G401 (cell line): ENCODE measurements at places on chromosomes 2 and 18. TPM values are rescaled to one million over a fixed set of nuclear protein-coding genes. Genes with fewer than 3 reads are reported as not detected.

GRCh38 chr2:230318190-230319121 lies 8.5 kb upstream of the SP140L start:
- DNase-seq = no peak

DNA sequence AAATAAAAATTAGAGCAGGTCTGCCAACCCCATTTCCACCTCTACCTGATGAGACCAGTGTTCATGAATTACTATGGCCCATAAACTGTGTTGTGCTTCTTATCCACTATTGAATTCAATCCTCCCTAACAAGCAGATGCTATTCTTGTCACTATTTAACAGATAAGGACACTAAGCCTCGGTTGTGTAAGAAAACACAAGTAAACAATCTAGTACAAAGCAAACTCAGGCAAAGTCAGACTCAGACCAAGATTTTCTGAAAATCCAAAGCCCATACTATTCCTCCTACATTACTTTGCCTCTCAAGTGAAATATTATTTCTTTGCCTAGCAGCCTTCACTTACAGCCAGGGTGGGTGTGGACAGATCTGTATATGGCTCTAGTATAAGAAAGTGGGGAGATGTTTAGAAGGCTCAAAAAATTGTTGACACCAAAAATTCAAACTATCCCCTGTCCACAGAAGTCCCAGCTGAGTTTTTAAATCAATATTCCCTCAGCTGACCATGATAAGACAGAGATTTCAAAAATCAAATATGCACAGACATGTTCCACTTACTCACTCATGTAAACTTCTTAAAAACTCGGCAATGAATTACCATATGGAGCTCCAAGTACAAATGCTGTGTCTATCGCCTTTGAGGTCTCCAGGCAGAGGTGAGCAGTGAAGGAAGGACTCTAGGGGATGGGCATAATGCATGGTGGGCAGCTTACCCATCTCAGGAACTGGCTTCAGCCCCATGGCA lies 16.0 kb upstream of the TTR start:
- no peak for DNase-seq

- DNase-seq = no peak
Observed at GRCh38 chr18:22975508-22975907, 42.4 kb downstream of the RBBP8 start.

- no peak for DNase-seq
Observed at GRCh38 chr18:49921318-49921985, 108.1 kb upstream of the ACAA2 start.

DNA sequence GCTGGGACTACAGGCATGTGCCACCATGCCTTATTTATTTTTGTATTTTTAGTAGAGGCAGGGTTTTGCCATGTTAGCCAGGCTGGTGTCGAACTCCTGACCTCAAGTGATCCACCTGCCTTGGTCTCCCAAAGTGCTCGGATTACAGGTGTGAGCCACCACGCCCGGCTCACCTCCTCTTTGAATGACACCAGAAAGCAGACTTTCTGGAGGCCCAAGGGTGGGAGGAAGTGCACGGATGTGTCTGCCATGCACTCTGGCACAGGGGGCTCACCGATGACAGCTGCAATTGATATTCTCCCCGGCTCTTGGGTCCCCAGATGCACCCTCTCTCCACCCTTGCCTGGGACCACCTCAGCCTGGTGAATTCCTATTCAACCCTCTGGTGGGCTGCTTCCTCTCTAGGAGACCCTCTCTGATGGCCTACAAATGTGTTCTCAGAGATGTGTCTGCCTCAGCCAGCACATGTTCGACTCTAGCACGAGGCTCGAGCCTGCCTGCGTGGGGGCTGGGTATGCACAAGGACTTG lies 87.3 kb downstream of the SEPTIN10 start:
- no peak for DNase-seq

Gene GAL3ST2
- total RNA-seq = not detected in 2 replicates

DNA sequence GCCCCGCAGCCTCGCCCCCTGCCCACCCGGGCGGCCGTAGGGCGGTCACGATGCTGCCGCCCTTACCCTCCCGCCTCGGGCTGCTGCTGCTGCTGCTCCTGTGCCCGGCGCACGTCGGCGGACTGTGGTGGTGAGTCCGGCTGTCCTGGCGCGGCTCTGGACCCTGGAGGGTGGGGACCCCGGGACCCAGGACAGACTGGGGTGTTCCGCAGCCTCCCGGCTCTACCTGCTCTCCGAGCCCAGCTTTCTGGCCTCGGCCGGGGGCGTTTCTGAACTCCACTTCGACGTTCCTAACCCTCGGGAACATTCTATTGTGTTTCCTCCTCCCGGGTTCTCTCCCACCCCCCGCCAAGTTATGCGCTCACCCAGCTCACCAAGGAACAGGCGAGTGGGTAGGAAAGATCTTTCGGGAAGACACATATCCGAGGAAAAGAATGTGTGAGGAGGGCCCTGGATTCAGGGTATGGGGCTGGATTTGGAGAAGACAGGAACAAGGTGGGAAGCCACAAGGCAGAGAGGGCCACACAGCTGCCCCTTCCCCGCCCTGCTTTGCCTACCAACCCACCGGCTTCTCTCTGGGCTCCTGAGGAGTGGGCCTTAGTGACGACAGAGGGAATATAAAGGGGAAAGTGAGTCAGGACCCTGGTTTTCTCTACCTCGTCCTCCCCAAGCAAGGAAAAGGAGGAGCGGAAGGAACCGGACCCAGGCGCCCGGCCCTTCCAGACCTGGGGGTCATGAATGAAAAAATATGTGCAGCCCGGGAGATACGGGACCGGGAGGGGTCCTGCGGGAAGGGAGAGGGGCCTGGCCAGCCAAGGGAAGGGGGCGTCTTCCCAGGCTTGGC lies 605 bp downstream of the WNT6 start:
- no peak for DNase-seq

- no peak for DNase-seq
Observed at GRCh38 chr2:17470855-17471641, 47.2 kb downstream of the RAD51AP2 start.

Gene TXNDC2
- 0.06 TPM in 1 of 2 replicates, not detected in the other for total RNA-seq

DNA sequence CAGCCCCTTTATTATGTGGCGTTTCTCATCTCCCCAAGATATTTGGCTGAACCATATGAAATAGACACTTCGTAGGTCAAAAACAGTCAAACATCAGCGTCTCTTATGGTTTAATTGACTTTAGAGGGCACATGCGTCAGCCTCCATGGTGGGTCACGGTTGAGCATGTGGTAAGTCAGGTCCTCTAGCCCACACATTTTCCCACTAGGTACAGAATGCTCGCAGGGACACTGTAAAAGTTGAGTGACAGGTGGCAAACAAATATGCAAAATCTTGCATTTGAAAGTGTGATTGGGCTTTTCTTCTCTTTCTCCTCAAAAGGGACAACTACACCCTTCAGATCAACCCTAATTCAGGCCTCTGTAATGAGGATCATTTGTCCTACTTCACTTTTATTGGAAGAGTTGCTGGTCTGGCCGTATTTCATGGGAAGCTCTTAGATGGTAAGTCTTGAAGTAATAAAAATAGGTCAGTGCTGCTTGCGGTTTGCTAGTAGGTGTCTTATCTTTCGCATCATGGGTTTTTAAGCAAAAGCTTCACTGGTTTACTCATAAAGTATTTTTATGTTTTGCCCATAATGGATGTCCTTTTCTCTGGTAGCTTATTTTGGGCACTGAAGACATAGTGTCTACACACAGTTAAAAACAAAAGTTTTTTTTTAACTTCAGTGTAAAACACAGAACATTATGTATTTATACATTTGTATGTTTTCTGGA lies 261.3 kb downstream of the ALPK2 start:
- DNase-seq = no peak

Gene KCNG3
- 3.4 and 3.9 TPM in 2 replicates for total RNA-seq

Gene HOXD13
- total RNA-seq = 0.43 TPM in 1 of 2 replicates, not detected in the other

Gene C2orf81
- 0.95 and 2.8 TPM in 2 replicates for total RNA-seq

DNA sequence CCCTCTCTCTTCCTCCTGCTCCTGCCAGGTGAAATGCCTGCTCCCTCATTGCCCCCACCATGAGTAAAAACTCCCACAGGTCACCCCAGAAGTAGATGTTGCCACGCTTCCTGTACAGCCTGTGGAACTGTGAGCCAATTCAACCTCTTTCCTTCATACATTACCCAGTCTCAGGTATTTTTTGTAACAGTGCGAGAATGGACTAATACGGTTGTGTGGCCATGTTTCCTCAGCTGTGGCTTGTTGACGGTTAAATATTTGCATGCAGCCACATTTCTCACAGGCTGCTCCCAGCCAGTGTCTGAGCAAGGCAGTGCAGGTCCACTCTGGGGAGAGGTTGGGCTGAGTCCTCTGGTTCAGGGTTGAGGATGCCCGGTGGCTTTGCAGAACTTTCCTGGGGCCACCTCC lies 27.8 kb upstream of the COPS8 start:
- DNase-seq = no peak

Gene POTEJ
- total RNA-seq = not detected in 2 replicates

Gene LRRTM4
- total RNA-seq = not detected in 2 replicates

Gene NEURL3
- not detected in 2 replicates for total RNA-seq

GRCh38 chr2:187324631-187325030 lies 123.4 kb downstream of the CALCRL start:
- DNase-seq = no peak

GRCh38 chr2:11026286-11026921 lies 114.7 kb downstream of the KCNF1 start:
- DNase-seq = no peak

Gene CRYGC
- 7.2 and 9.0 TPM in 2 replicates for total RNA-seq

- DNase-seq = no peak
Observed at GRCh38 chr2:99959261-99960014, 183.0 kb downstream of the AFF3 start.

DNA sequence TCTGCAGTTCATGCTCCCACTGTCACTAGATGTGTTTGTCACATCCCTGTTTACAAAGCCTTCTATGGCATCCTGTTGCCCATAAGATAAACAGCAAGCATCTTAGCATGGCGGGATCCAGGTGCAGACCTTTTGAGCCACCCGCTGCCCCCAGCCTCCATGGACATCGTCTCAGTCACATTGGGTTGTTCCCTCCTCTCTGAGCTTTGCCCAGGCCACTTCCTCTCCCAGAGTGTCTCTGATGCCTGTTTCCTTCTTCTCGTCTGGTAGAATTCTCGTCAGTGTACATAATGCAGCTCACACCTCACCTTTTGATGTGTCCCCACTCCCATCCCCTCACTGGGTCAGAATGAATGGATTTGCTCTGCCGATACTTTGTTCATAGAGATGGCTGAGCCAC lies 239.0 kb upstream of the APCDD1 start:
- no peak for DNase-seq

Gene USP40
- total RNA-seq = 21.7 and 23.8 TPM in 2 replicates

GRCh38 chr2:199131136-199131655 lies 326.5 kb downstream of the SATB2 start:
- no peak for DNase-seq

- peak; percentile 41 for DNase-seq
Observed at GRCh38 chr2:181894381-181894780, 2.9 kb downstream of the ITPRID2 start.

DNA sequence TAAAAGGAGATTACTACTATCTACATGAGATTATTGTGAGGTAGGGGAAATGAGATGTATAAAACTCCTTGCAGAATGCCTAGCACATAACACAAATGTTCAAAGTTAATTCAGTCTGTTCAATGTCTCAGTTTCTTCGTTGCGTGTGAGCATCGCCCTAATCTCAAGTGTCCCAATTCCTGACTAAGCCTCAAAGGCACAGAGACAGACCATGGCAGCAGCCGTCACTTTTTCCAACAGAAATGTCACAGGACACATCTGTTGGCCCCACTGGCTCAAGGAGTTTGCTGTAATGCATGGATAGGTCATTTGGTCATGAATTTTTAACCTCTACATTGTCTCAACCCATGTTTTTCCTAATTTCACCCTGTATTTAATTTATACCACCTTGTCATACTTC lies 75.3 kb downstream of the STK39 start:
- no peak for DNase-seq

DNA sequence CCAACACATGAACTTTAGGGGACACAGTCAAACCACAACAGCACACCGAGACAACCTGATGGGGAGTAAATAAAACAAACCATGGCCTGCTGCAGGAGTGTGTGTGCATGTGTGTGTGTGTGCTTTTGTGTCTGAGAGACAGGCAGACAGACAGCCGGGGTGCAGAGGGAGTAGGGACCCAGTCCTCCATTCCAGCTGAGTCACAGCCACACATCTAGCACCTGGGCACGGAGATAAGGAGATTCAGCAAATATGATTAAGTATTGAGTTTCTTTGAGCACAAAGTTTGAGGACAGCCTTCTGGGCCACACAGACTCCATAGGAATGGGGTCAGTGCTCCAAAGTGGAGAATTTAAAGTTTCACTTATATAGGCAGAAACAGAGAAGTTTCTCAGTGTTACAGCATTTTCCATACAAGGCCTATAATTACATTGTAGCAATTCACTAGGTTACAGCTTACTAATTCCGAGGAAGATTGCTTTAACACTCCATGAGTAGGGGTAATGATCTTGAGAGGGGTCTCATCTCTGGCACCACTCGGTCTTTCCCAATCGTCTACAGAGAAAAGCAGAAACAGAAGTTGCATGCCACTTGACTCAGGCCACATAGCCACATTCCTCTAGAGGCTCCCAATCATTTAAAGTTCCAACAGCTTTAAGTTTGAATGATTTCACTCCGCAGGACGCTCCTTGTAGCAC lies 30.8 kb upstream of the PRLH start:
- no peak for DNase-seq

Gene DPY30
- total RNA-seq = 94.9 and 118 TPM in 2 replicates

Gene CPLX4
- total RNA-seq = not detected in 2 replicates

DNA sequence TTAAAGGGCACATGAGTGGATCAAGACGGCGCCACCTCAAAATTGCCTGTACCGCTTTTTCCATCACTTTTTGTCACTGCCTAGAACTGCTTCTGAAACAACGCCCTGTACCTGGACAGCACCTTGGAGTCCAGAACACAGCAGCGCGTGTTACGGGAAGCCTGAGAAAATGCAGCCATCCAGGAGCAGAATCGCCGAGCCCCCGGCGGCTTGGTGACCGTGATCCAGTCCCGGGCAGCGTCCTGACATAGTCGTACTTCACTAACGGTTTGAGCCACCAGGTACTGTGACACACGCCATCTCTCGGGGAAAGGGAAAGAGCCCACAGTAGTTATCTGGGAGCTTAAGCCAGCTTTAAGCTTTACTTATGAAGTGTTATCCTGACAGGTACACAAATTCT lies 168.9 kb upstream of the SALL3 start:
- no peak for DNase-seq

DNA sequence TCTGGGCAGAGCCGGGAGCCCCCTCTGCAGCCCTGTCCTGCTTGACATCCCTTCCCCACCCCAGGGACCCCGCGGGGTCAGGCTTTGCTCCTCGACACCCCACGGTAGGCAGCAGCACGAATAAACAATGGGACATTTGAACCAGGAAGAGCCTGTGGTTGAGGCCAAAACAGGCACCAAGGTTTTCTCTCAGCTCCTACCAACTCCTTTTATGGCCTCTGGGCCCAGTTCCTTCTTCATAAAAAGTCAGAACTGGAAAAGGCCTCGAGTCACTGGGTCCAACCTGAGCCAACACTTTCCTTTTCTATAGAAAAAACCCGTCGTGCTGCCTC lies 20.6 kb downstream of the TEX44 start:
- no peak for DNase-seq

DNA sequence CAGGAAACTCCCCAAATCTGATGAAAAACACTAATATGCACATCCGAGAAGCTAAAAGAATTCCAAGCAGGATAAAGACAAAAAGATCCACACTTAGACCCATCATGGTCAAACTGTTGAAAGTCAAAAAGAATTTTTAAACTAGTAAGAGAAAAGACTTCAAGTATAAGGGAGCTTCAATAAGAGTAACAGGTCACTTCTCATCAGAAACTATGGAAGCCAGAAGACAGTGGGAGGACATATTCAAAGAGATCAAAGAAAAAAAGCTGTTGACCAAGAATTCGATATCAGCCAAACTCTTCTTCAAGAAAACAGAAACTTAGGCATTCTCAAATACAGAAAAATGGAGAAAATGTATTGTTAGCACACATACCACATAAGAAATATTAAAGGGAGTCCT lies 50.4 kb downstream of the ZC3H8 start:
- peak; percentile 3 for DNase-seq

- peak; percentile 69 for DNase-seq
Observed at GRCh38 chr2:190670182-190670946, 21.5 kb downstream of the NAB1 start.

Gene DNER
- total RNA-seq = not detected in 2 replicates
